ENCODE measurements at places on chromosomes 2 and 18.
A peak's percentile ranks its signal among the peaks of the same experiment; 100 is the strongest.

DNA sequence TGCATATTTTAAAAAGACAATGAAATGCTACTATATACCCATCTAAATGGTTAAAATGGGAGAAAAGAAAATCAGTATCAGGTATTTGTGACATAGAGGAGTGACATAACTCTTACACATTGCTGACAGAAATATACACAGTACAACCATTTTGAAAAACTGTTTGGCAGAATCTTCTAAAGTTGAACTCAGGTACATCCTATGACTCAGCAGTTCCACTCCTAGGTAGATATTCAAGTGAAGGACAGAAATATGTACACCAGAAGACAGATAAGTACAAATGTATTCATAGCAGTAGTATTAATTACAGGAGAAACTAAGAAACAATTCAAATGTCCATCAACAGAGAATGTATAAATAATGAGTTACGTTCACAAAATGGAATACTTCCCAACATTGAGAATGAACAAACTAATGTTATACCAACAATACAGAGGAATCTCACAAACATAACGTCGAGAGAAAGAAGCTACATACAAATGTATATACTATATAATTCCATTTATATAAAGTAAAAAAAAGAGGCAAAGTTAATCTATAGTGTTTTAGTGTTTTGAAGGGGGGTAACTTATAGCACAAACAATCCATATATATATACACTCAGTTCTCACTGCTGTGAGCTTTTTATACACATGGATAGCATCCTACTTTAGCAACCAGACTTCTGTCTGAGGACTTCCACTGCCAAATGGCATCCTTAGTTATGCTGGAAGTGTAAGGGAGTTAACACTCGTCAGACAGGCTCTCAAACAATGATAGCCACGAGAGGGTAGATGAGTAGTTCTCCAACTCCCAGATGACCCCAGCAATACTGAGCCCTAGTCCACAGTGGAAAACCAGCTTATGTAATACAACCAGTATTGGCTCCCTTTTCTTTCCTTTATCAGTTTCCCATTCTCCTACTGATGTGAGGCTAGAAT lies 172.5 kb downstream of the NBAS start:
- no peak for DNase-seq

DNA sequence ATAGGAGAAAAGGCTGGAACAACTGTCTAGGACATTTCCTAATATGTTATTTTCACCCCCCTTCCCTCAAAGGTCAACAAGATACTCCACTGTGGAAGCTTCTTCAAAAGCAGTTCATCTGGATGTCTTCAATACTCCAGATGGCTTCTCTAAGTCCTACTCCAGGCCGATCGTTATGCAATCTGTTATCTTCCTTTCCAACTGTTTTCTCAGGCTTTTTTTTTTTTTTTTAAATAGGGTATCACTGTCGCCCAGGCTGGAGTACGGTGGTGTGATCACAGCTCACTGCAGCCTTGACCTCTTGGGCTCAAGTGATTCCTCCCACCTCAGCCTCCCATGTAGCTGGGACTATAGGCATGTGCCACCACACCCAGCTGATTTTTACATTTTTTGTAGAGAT lies 26.3 kb downstream of the ATP8B1 start:
- no peak for DNase-seq

- DNase-seq = no peak
These were observed 434.2 kb upstream of the SLC8A1 start for GRCh38 chr2:40886100-40886499.

- peak; percentile 55 for DNase-seq
These were observed 47.1 kb downstream of the COPS8 start for GRCh38 chr2:237132799-237133198.

- DNase-seq = no peak
These were observed 7.7 kb downstream of the FBXO15 start for GRCh38 chr18:74139888-74140287.

- no peak for DNase-seq
These were observed 46.6 kb downstream of the ID2 start for GRCh38 chr2:8728305-8729015.

GRCh38 chr2:189386741-189387140 lies 54.5 kb upstream of the WDR75 start:
- no peak for DNase-seq

DNA sequence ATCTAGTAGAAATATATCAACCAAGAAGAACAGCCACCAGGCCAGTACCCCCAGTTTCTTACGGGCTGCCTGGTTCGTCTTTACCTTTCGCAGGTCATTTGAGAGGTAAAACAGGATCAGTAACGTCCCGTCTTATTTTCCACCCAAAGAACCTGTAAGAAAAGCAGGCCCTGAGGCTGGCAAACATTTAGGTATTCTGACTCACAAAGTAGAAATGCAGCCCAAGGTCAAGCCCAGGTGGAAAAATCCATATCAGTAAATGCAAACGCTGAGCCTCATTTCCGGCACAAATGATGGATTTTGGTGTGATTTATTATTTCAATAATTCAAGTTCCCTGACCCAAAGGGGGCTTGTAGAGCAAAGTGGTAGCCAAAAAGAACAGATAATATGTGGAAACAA lies 171.2 kb downstream of the ZNF516 start:
- DNase-seq = no peak

DNA sequence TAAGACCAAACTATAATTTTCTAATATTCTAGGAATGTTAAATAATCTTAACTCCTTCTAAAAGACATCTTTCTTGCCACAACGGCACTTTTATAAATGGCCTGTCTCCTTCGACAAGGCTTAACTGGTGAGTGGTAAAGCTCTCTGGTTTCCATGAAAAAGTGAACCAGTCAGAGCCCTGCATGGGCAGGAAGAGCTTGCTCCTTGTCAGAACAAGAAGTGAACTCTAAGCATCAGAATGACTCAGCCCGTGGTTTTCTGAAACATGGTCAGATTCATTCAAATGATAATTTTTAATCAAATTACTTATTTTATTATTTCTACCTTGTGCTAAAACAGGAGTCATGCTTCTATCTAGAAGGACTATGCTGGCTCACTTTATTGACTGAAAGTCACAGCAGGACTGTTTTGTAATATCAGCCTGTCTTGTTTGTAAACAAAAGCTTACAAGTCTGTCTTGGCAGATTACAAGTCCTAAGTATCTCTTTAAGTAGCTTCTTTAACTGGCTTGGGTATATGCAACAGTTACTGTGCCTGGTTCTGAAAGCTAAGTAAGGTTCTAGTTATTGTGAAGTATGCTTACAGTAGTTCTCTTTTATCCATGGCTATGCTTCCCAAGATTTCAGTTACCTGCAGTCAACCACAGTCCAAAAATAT lies 245.4 kb downstream of the NAPG start:
- DNase-seq = no peak

GRCh38 chr2:2876331-2877221 lies 501.0 kb downstream of the EIPR1 start:
- DNase-seq = no peak

DNA sequence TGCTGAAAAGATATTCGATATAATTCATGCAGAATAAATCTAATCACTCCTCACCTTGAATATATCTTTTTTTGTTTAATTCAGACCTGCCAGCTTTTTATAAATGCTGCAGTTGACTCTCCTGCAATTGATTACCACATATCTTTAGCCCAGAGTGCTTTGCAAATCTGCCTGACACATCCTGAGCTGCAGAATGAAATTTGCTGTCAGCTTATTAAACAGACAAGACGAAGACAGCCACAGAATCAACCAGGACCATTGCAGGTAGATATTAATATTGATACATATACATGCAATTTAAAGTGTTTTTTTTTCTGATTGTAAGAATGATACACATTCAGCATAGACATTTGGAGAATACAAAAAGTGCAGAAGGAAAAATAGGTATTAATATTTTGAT lies 35.6 kb upstream of the DYNC2LI1 start:
- DNase-seq = no peak

- DNase-seq = no peak
These were observed 26.4 kb downstream of the ST3GAL5 start for GRCh38 chr2:85862426-85862825.

- no peak for DNase-seq
These were observed 158.1 kb upstream of the SLC39A10 start for GRCh38 chr2:195498839-195499490.

- no peak for DNase-seq
These were observed 197.5 kb downstream of the PDE1A start for GRCh38 chr2:182229297-182229696.

DNA sequence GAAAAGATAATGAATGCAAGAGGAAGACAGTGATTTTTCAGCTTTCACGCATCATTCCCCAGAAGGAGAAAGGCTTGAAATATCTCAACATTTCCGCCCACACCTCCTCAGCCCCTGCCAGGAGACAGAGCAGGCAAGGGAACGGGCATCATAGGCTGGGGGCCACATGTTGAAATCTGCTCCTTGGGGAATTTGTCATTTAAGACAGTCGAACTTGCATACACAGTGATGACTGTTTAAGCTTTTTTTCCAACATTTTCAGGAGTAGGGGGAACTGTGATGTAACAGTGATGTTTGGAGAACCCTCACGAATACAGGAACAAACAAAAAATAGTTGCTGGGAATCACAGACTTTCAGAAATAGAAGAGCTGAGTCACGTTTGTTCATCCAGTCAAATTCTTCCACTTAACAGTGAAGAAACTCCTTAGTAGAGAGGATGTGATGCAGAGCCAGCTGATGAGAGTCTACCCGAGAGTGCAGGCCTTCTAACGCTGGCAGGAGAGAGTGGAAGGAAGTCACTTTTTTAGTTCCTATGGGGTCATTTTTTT lies 266.8 kb downstream of the ALPK2 start:
- no peak for DNase-seq

DNA sequence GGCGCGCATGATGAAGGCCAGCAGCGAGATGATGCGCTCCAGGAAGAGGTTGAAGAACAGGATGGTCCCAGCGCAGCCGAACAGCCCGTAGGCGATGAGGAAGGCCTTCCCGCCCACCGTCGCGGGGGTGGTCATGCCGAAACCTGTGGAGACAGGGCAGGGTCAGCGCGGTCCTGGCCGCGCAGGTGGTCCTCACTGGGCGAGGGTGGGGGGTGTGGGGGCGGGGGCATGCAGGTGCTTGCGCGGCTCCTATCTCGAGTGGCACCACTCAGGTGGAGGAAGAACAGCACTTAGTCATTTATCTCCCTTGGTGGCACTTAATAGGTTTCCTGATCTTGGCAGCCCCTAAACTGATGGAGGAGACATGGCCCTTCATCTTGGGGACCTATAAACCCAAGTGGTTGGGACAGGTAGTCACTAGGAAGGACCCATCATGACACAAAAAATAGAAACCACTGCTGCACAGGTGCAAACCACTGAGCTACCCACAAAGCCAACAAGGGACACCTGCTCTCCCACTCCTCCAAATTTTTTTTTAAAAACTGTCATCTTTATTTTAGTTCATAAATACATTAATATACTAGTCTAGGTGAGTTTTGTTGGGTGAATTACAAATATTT lies 118.8 kb downstream of the MSH2 start:
- DNase-seq = peak; percentile 52

DNA sequence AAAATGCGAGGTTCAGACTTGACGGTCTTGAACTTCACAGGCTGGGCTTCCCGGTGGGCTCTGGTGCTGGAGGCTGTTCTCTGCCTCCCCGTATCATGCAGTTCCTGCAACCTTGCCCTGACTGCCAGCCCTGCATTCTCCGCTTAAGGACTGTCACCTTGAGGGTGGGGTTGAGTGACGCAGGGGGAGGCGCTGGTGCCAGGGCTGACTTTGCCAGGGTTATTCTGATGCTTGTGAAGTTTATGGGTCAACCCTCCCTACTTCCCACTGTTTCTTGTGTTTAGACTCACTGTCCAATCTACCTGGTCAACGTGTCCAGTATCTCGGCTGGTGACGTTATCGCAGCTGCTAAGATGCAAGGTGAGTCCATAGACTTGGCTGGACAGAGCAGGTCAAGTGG lies 37.5 kb upstream of the MAPRE3 start:
- DNase-seq = no peak

- no peak for DNase-seq
These were observed 1.8 kb upstream of the CCDC68 start for GRCh38 chr18:54961016-54961423.

GRCh38 chr2:170420961-170421687 lies 243.2 kb downstream of the MYO3B start:
- DNase-seq = no peak
